ENCODE measurements at places on chromosomes 6 and 20.

GRCh38 chr6:152100183-152100618, 292.7 kb downstream of the ESR1 start:
- no peak for DNase-seq

- no peak for DNase-seq
These were observed 34.0 kb downstream of the PREX1 start for GRCh38 chr20:48793776-48794175.

- no peak for DNase-seq
These were observed 511.8 kb downstream of the LMBRD1 start for GRCh38 chr6:69285054-69285453.

DNA sequence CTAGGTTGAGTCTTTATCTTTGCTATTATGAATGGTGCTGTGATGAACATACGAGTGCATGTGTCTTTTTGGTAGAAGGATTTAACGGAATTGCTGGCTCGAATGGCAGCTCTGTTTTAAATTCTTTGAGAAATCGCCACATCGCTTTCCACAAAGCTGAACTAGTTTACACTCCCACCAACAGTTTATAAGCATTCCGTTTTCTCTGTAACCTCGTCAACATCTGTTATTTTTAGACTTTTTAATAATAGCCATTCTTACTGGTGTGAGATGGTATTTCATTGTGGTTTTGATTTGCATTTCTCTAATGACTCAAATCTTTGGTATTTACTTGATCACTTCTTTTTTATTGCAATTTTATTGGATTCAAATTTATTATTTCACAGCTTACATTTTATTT, 117.4 kb upstream of the HDGFL1 start:
- DNase-seq: no peak

DNA sequence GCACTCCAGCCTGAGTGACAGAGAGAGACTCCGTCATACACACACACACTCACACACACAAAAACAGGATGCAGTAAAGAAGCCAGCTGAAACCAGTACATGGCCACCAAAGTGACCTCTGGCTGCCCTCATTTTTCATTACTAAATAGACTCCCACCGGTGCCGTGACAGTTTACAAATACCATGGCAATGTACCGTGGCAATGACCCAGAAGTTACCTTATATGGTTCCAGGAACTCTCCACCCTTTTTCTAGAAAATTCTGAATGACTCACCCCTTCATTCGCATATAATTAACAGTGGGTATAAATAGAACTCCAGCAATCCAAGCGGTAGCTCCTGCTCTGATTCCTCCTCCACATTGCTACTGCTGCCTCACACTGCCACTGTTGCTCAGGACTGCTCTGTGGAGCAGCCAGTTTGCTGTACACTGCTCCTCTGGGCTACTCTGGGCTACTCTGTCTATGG, 57.7 kb downstream of the SNX5 start:
- DNase-seq: no peak

DNA sequence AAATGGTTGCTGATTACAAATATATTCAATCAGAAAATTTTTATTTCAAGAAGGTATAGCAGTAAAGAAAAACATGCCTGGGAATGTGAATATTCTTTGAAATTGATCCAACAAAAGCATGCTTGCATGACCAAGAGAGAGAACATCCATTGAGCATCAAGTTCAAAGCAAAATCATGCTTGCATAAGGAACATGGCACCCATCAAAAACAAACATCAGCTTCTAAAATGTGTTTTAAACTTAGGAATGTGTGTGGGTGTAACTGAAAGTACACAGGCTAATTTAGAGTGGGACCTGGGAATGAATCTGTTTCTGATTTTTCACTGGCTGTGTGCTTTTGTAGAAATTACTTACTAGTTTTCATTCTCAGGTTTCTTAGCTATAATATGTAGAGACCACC, 5.6 kb downstream of the SLC17A5 start:
- DNase-seq: no peak

- DNase-seq: no peak
These were observed 21.0 kb downstream of the PTK7 start for GRCh38 chr6:43097098-43097489.

DNA sequence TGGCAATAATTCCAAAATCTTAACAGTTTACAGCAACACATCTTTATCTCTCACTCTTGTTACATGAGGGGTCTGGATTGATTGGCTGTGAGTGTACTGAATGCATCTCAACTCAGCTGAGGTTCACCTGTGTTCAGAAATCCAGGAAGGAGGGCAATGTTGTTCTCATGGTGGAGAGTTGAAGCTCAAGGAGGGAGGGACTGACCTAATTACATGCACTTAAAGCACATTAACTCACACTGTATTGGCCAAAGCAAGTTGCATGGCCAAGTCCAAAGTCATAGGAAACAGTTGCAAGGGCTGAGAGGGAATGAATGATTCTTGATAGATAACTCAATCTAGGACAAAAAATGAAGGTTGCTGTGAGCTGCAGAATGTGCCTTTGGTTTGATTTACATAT, 102.2 kb downstream of the DOK5 start:
- no peak for DNase-seq

GRCh38 chr6:26273673-26274588, 91.1 kb upstream of the BTN3A2 start:
- DNase-seq: peak; percentile 28

- no peak for DNase-seq
These were observed 6.4 kb downstream of the CFB start for GRCh38 chr6:31952140-31952805.

- no peak for DNase-seq
These were observed 548 bp downstream of the SALL4 start for GRCh38 chr20:51801823-51802123.

GRCh38 chr6:1798303-1798964, 188.7 kb downstream of the FOXC1 start:
- no peak for DNase-seq

GRCh38 chr20:19832875-19833274, 74.8 kb downstream of the RIN2 start:
- DNase-seq: peak; percentile 33

GRCh38 chr6:537114-537513, 119.8 kb downstream of the HUS1B start:
- no peak for DNase-seq

- DNase-seq: no peak
These were observed 365.1 kb downstream of the ZFAND3 start for GRCh38 chr6:38184585-38185080.

DNA sequence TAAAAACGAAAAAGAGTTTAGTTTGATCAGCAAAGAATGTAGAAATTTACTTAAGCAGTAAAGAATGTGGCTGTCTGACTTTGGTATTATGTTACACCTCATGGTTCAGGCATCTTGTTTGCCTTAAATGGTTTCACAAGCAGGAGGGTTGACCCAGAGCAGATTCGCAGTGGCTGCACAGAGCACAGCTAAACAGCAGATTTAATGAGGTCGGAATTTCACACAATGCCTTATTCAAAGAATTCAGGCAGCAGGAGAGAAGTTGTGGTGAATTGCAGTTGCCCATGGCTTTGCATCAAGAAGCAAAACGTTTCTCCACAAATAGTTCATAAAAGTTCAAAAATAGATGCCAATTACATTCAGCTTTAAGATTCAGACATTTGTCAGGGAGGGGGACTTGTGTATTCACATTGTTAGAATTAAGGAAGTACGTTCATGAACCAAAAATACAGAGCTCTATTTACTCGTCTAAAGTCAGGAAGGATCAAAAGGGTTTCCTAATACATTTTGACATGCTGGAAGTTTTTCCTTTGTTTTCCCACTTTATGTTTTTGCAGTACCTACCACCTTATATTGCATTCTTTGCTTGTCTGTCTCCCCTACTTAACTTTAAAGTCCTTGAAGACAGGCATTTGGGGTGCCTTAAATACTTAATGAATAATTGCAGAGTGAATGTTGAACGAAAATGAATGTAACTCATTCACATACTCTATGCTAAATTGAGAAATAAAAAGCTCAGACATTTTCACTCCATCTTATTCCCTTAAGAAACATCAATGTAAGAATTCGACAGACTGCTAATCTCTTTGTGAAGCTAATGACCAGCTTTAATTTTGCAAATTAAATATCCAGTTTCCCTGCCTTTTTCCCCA, 1163.6 kb upstream of the CITED2 start:
- no peak for DNase-seq

DNA sequence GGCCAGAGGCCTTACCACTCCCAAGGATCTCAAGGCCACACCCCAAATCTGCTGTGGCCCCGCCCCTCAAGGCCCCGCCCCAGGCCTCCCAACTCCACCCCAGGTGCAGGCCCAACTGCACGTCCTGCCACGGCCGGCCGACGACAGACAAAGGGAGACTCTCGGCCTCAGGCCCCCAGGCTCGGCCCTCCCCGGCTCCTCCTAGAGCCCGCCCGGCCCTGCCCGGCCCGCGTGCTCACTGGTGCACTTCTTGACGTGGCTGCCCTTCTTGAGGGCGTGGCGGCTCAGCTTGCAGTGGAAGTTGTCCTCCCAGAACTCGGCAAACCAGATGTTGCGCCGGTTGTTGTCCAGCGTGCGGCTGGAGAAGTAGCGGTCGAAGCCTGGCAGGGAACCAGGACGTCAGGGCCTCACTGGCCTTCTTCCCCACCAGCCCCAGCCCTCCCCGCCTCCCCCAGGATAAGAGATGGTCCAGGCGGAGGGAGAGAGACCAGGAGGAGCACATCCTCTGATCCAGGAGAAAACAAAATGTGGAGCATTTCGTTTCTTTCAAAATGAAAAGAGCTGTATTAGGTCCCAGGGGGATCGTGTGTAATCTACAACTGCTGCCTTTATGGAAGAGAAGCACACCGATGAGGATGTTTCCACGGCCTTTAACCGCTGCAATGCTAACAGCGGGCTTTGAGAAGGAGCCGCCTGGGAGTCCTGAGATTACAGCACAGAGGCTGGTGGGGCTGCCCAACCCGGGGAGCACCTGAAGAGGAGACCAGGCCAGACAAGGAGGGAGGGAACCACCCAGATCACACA, 89.4 kb downstream of the GRM4 start:
- no peak for DNase-seq
